ENCODE measurements at places on chromosomes 13 and 19.
A peak's percentile ranks its signal among the peaks of the same experiment; 100 is the strongest.

GRCh38 chr19:10115392-10116084 is 4.0 kb downstream of the P2RY11 start:
- no peak for DNase-seq

DNA sequence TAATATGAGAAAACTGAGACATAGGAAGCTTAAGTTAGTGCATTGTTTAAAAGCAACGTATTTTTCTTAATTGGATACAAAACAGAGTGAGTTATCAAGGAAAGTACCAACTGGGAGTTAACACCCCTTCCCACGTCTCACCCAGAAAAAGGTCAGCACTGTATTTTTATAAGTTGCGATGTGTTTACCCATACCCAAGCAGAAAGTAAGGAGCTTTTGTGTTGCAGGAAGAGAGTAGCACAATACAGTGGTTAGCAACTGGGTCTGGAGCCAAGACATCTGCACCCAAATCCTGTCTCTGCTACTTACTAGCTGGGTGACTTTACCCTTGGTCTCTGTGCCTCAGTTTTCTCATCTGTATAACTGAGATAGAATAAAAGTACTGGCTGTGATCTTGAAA is 34.3 kb downstream of the FAM216B start:
- no peak for DNase-seq

DNA sequence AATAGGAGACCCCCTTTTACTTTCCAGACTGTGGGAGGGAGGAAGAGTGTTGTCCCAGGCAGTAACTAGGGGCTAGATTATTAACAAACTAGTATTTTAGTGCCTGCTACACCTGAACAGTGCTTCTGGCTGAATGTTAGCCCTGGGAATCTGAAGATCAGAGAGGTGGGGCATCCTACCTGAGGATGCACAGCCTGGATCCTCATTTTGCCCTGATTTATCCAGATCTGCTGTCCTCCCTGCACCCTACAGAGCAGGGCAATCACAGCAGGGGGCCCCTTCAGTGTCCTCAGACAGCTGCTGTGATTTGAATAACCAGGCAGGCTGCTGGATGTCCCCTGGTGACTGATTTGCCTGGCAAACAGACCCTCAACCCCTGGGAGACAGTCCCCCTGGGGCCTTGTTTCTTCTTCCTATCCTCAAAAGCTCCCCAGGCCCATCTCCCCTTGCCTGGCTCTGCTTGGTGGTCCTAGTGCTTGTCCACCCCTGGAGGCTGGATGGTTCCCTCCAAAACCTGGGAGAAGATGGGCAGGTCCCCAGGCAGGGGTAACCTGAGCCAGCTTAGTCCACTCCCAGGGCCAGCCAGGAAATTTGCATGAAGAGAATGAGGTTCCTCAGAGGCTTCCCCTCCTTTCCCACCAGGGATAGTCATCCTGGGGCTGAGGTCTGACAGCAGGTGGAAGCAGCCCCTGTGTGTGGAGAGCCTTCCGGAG is at the start of gene OVOL3:
Gene OVOL3 (plus strand): TSS at position 657 of the 713 bp plus-strand sequence. CDS start 60 bp downstream, outside the sequence.
- DNase-seq, result no peak

GRCh38 chr13:34208336-34208735 is 390.4 kb downstream of the RFC3 start:
- no peak for DNase-seq

DNA sequence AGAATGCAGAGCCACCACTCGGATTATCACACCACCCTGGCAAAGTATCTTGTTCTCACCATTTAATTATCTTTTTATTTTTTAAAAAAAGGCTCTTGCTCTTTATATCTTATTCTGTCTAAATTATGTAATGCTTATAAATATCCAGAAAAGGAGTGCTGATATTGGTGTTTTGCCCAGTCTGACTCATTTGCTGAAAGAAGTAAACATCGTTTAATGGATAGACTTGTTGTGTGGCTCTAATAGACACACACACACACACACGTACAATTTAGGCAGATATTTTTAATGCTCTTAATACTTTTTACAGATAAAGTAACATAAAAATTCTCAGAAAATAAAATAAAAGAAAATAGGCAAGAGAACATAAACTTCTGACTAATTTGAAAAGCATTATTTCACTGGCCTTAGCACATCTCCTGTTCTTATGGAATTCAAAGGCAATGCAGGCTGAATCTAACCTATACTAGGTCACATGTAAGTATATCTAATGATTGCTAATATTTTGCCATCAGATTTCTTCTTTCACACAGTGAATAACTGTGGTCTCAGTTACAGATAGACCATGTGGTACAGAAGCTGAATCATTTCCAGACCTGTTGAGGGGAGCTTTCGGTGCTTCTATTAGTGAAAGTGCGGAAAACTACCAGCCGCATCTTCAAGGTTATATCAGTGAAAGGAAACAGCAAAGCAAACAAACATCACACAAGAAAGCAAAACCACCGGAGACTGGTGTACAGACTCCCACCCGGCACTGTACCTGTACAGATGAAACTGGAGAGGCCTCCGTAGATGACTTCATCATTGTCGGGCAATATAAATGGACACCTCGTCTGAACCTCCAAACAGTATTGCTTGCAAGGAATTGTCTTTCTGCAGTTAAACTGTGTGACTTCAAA is 642.1 kb upstream of the ARGLU1 start:
- DNase-seq, result no peak

- DNase-seq, result no peak
Measured at GRCh38 chr19:1854039-1854541, 5.8 kb upstream of the REXO1 start.

DNA sequence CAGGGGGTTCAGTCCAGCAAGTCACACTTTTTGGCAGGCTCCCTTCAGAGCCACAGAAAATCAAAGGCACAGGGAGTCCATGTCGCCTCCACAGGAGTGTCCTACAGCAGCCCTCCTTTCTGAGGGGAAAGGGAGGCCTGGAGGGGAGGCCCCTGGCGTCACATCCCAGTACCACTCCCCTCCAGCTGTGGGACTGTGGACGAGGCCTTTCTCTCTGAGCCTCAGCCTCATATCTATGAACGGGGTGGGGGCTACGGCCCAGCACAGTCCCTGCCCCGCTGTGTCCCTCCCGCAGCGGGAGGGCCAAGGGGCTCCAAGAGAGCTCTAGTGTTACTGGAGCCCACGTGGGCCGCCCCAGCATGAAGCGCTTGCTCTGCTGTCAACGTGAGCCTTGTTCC is 23.8 kb downstream of the PEPD start:
- no peak for DNase-seq

- DNase-seq, result no peak
Measured at GRCh38 chr19:14441041-14441938, 8.2 kb downstream of the PKN1 start.

GRCh38 chr13:46006688-46007452 is 45.7 kb downstream of the ZC3H13 start:
- no peak for DNase-seq

- DNase-seq, result no peak
Measured at GRCh38 chr13:105153611-105154010, 1381.9 kb downstream of the EFNB2 start.

DNA sequence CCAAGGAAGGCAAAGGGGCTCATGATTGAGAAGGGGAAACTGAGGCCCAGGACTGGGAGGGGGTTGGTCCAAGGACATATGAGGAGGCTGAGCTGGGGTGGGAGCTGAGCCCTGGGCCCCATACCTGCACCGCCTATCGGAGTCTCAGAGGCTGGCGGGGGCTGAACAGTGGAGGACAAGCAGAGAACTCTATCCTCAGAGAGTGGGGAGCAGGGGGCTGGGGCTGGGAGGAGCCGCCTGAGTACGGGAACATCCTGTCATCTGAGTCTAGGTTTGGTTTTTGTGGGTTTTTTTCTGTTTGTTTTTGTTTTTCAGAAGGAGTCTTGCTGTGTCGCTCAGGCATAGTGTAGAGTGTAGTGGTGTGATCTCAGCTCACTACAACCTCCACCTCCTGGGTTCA is 6.2 kb downstream of the ARRDC2 start:
- peak; percentile 37 for DNase-seq

GRCh38 chr19:20078581-20079031 is 806 bp downstream of the ZNF90 start:
- peak; percentile 7 for DNase-seq

DNA sequence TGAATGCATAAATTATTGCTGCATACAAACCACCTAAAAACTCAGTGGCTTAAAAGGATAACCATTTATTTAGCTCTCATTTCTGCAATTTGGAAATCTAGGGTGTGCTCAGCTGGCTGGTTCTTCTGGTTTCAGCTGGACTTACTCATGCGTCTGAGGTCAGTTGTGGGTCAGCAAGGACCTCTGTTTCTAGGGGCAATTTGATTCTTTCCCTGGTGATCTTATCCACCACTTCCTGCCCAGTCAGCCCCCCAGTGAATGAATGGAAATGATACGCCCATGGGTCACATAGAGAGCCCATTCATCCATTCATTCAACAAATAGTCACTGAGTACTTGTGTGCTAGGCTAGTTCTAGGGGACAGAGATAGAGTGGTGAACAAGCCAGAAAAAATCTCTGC is 9.9 kb downstream of the FXYD5 start:
- no peak for DNase-seq

DNA sequence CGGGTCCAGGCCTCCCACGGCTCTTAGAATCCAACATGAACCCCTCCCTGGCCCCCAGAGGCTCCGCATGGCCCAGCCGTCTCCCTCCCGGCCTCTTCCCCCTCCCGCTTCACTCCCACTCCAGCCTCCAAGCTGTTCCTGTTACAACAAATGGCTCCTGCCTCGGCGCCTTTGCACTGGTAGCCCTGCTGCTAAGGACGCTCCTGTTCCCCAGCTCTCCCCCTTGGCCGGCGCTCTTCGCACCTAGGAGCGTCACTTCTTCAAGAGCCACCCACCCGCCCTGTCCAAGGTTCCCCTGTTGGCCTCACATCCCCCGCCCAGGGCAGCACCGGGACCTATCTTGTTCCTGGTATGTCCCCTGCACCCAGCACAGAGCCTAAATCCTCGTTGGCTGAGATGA is 9.4 kb downstream of the CCDC124 start:
- DNase-seq, result no peak

GRCh38 chr19:5560156-5560555 is 7.6 kb downstream of the TINCR start:
- no peak for DNase-seq

- no peak for DNase-seq
Measured at GRCh38 chr19:39967561-39967960, 3.4 kb upstream of the PSMC4 start.

GRCh38 chr19:1248139-1248785 is at the start of gene MIDN:
Gene MIDN (plus strand): TSS chr19:1248583. CDS start chr19:1250297, 1,714 bp downstream.
- DNase-seq, result peak; percentile 59

DNA sequence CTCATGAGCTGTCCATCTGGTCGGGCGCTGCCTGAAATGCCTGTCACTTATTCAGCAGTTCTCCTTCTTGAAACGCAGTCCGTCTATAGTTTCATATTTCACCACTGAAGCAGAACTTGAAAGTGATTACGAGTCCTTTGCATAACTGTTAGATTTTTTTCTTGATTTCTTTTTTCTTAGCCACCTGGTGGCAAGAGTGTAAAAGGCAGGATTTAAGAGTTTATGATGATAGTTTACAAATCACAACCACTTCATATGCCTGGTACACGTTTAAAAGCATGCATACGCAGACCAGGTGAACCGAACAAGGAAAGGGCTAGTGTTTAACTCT is 45.8 kb downstream of the GGACT start:
- no peak for DNase-seq

DNA sequence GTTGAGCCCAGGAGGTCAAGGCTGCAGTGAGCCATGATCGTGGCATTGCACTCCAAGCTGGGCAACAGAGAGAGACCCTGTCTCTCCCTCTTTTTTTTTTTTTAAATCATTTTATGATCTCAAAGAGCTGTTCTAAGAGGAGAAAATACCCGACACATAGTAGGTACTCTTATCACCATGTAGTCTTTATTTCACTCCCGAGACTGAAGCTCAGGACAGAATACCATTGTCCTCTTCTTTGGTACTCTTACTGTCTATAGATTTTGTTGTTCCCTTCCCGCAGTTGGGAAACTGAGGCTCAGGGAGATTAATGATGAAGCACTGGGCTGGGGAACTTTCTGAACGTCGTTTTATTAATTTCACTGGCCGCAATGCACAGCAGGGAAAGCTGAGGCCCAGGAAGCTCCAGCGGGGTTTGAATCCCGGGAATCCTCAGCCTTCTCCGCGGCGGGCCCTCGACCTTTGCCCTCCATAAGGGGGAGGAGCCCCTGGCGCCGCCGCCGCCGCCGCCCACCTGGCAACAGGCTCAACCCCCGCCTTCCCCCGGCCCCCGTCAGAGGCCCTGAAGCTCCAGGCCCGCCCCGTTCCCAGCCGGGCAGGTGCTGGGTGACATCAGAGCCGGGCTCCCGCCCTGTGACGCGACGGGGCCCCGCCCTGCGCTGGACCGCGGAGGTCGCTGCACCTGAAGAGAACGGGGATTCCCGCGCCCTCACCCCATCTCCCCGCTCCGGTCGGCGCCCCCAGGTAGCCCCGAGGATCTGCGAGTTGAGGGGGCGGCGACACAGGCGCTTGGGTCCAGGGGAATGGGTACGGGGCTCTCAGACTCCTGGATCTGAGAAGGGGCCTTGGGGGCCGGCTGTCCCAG is 1.6 kb downstream of the MYH14 start:
- no peak for DNase-seq

DNA sequence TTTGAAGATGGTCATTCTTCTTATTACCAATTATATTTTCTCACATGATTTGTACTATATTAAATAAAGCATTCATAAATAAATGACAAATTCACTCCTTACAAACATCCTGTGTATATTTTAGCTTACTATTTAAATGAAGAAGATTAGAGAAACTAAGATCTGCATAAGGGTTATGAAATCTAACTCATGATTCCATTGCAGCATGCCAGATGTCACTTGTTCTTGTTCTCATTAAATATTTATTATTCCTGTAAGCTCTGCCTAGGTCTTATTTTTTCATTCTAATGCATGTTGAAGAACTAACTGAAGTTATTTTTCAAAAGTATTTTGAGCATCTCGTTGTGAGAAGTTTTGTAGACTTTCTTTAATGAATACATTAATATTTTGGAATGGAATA is 18.3 kb downstream of the NUP58 start:
- DNase-seq, result no peak

GRCh38 chr13:99991828-99992775 is 10.5 kb downstream of the ZIC2 start:
- DNase-seq, result no peak

DNA sequence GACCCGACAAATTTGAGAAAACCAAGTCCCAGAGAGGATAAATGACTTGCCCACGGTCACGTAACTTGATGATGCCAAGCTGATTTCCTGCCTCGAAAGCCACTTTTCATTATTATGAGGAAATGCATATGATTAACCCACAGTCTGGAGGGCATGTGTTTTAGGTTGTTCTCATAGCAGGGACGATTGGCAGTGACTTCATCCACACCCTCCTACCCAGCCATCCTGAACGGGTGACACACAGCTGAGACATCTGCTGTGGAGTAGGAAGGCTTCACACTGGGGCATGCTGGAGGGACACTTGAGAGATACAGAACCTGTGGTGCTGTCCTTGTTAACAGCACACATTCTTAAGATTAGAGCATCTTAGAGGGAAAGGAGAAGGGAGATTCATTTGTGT is 65.4 kb upstream of the WDFY2 start:
- peak; percentile 27 for DNase-seq

DNA sequence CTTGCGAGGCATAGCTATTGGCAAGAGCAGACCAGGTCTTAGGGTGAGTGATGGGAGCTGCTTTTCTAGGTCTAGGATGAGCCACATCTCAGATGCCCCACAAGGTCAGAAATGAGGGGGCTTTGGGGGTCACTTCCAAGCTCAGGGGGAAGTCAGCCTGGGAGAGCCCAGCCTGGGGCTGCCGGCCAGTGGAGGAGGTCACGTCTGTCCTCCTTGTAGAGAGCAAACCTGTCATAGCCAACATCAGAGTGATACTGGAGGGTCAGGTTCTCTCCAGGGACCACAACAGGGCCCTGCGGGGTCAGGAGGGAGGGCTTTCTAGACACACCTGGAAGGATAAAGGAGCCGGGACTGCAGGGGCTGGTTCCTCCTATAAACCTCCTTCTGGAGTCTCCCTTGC is 2.4 kb downstream of the LILRA5 start:
- no peak for DNase-seq

Measured in stimulated activated CD4-positive, alpha-beta T cell treated with anti-CD3 and anti-CD28 coated beads, Interleukin-4, amount 100 ng/mL, for 24 hours (primary cell).